ENCODE measurements at places on chromosomes 12 and 14.
A peak's percentile ranks its signal among the peaks of the same experiment; 100 is the strongest.

GRCh38 chr14:82879949-82880535, 1346.4 kb upstream of the SEL1L start:
- no peak for DNase-seq

- no peak for DNase-seq
These were observed 587.5 kb downstream of the SOX5 start for GRCh38 chr12:23361971-23362370.

- DNase-seq: peak; percentile 76
These were observed 41.8 kb downstream of the FMNL3 start for GRCh38 chr12:49665384-49665783.

GRCh38 chr12:26345471-26346003, 150.2 kb downstream of the SSPN start:
- DNase-seq: peak; percentile 36

DNA sequence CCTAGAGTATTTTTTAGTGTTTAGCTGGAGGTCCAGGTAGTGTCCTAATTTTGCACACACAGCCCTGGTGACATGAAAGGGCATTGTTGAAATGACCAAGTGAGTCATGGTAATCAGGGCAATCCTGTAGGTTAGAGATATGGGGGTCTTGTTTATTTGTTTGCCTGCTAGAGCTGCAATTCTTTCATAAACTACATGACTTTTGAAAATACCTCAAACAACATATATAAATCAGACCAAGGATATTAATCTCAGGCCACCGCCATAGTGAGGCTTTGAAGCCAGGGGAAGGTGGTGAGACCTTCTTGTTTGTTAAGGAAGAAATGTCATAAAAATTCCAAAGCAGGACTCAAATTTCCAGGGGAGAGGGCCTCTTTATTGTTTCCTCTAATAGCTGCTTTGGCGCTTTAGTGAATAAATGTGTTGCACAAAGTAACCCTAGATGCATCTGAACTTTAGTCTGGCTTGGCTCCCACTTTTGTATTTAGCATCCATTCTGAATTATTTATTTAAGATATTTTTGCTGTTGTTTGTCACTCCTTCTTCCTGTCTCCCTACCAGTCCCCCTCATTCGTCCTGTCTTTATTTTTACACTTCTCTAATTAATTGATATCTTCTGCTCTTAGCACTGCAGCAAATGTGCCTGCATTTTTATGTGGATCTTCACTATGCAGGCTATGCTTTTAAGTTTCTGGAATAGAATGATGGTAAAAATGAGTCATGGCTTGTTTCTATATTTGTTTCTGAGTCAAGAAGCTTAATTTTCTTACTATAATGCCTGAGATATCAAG, 430.3 kb downstream of the RAD51B start:
- DNase-seq: peak; percentile 71

DNA sequence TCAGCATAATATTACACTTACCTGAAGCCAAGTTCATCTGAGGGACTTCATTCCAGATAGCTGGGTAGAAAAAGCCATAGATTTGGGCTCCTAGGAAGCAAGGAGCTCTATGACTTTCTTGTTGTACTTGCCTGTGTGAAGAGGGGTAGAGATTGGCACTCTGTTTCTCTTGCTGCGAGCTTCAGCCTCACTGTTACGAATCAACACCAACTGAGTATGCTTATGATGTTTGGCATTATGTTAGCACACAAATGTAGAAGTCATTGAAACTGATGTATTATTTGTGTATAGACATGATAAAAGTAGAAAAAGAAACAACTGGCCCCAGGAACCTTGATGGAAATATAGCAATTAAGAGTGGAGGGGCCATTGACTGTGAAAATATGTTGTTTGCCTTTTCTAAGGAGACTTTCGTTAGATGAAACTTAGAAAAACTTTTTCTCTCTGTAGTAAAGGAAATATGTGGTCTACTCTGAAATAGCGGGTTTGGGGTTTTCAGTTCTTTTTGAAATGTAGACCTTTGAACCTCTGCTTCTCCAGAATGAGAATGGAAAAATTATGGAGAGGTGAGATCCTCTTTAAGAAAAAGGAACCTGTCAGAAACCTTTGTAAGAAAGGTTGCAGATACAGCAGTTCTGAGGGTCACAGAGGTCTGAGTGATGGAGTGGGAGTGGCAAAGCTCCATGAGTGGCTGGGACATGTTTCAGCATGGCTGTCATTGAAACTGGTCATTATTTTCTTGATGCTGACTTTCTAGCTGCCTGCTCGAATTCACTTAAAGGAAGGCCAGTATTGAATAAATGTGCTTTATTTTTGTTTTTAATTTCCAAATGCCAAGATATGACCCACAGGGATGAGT, 159.9 kb downstream of the GCH1 start:
- DNase-seq: no peak

- no peak for DNase-seq
These were observed 69.2 kb downstream of the NOVA1 start for GRCh38 chr14:26528415-26529182.

- DNase-seq: no peak
These were observed 113.1 kb upstream of the FKBP4 start for GRCh38 chr12:2681450-2682205.

DNA sequence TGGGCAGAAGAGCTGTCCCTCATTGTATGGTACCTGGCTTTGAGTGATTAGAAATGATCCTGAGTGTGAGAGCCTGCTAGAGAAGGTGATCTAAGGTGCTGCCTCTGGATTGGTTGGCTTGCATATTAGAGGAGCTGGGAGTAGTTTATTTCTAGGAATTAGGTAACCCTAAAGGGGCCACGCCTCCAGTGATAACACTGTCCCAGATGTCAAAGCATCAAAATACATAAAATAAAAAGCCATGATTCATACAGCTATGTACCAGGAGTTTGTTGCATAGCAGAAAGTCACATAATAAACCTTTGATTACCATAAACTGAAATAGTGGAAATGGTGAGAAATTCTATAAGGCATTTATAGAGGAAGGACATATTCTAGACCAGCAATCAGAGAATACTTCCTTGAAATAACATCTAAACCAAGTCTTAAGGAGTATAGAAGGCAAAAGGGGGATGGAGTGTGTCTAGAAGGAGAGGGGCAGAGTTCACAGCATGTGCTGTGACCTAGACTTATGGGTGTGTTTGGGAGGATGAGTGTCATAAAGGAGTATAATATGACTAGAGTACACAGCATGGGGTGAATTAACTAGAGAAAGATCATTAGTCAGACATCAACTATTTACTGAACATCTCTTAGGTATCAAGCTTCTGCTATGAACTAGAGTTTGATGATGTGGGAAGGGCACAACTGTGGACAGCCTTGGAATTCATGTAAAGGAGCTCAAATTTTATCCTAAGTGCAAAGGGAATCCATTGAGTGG, 686.4 kb downstream of the GALC start:
- no peak for DNase-seq

DNA sequence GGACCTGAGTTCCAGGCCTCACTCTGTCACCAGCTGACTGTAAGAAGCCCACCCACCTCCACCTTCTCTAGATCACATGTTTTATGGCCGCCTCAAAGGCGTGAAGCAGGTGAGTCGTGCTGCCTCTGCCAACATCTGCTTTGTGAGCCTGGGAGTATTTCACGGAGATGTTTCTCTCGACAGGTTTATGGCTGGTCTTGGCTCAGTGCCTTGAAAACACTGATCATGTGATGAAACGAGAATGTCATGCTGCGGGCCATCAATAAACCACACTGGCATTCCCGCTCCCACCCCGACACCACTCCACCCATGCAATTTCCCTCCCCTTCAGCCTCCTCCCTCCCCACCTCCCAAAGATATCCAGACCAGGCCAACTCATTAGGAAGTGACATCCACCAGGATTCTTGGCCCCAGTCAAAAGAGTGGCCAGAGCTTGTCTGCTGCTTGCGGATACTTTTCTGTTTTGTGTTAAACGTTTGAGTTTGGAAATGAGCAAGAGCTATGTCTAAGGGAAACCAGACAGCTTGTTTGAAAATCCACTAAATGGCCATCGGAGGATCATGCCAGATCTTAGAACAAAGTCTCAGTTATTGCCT, 53.8 kb upstream of the NTF3 start:
- DNase-seq: no peak

- DNase-seq: peak; percentile 71
These were observed 27.8 kb upstream of the BDKRB2 start for GRCh38 chr14:96176811-96177211.

DNA sequence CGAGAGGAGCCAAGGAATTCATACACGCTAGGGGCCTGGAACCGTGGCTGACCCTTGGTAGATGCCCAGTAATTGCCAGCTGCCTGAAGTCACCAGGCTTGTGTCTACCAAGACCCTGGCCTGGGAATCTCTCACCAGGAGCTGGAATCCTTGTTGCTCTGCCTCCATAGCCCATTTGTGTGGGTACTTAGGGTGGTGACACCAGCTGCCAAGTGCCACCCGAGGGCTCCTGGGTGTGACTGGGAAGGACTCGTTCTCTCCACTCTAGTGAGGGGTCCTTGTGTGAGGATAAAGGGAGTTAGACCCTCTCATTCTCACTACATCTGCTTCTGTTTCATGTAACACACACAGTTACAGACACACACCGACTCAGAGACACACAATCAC, 17.9 kb downstream of the SERPINA1 start:
- DNase-seq: no peak

GRCh38 chr12:80498059-80498728, 54.2 kb downstream of the PTPRQ start:
- no peak for DNase-seq
